NCI-H446 treated with DMSO at 0.1 percent for 48 hours (cell line): ENCODE measurements at places on chromosomes 7 and 10.
A peak's percentile ranks its signal among the peaks of the same experiment; 100 is the strongest.

- DNase-seq, result no peak
Measured at GRCh38 chr10:123428391-123428790, 237.8 kb upstream of the GPR26 start.

GRCh38 chr10:89064748-89065147 lies 74.2 kb downstream of the FAS start:
- DNase-seq, result no peak

GRCh38 chr10:69899727-69900595 lies 98.3 kb downstream of the COL13A1 start:
- no peak for DNase-seq

- no peak for DNase-seq
Measured at GRCh38 chr7:22002726-22003125, 57.0 kb upstream of the CDCA7L start.

DNA sequence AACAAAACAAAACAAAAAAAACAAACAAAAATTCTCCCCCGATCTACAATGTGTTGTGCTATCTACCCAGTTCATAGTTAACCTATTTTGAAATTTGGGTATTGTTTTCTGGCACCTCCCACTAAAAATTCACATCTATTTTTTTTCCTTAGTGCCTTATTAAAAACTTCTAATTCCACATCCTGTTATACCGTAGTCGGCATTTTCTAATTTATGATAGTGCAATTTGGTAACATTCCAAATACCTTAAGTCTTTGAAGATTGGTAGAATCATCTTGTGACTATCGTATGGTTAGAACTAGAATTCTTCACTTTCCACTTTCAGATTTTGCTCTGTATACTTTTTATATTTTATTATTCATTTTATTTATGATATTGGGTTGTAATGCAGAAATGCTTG lies 4.5 kb upstream of the NRG3 start:
- DNase-seq, result no peak

- DNase-seq, result no peak
Measured at GRCh38 chr7:138029941-138030340, 28.1 kb upstream of the CREB3L2 start.

DNA sequence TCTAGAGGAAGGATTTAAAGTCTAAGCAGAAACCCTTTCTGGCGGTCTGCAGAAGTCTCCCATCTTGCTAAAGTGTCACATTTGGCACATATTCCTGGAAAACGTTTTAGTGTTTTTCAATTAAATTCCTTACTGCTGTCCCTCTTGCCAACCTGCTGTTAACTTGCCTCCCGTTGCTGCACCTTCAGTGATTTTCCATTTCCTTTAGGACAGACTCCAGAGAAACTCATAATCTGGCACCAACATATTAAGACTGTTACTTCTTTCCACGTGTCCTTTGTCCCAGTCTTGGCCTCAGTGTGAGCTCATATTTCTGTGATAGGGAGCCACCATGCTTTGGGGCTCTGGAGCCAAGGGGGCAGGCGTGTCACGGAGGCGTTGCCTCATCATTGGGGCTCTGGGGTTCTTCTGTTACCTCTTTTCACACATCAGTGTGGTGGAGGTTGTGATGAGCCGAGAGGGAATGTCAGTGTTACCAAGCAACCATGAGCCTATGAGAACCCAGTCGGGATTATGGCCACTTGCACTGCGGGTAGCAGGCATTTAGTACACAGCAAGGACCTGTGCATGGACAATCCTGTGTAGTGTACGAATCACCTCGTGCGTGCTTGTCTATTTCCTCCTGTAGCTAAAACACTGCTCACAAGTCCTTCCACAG lies 26.0 kb upstream of the ZNF32 start:
- no peak for DNase-seq

GRCh38 chr10:71757399-71757922 lies 15.9 kb downstream of the VSIR start:
- no peak for DNase-seq

GRCh38 chr10:113386005-113386404 lies 166.8 kb upstream of the HABP2 start:
- DNase-seq, result no peak

- no peak for DNase-seq
Measured at GRCh38 chr10:128275388-128276177, 149.4 kb upstream of the MKI67 start.

DNA sequence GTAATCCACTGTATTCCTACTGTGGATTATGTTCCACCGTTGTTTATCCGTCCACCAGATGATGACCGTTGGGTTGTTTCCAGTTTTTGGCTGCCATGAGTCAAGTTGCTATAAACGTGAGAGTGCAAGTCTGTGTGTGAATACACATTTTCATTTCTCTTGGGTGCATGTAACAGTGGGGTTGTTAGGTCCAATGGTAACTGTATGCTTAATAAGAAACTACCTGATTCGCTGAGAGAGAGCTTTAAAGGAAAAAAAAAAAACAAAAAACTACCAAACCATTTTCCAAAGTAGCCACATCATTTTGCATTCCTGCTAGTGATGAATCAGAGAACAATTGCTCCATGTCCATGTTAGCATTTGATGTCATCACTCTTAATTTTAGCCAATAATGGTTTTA lies 15.9 kb downstream of the UBN2 start:
- DNase-seq, result no peak

GRCh38 chr10:70145166-70145665 lies 1.3 kb downstream of the TYSND1 start:
- DNase-seq, result no peak

DNA sequence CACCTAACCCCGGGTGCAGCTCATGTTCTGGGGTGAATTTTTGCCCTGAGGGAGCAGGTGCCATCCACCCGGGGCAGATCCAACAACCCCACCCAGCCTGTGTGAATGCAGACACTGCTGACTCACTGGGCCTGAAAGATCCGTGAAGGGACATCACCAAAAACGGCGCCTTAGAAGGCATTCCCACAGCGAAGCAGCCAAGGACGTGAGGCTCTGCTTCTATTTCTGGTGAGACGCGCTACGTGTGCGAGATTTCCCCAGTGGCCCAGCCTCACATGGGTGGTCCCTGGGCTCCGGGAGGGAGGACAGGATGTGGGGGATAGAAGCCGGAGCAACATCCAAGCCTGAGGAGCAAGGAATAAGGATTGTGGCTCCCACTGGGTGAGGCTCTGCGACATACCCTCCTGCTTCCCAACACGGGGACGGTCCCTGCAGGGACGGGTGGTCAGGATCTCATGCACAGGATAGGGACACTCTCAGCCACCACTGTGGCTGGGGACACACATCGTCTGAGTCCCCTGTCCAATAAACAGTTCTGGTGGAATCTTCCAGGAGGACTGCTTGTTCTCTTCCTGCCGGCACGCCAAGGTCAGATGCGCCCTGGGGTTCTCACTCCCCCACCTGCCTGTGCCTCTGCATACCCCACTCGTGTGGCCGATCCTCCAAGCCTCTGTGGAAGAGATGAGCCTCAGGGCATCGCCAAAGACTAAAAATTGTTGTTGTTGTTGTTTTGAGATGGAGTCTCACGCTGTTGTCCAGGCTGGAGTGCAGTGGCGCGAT lies 70.2 kb downstream of the ZRANB1 start:
- DNase-seq, result no peak

GRCh38 chr10:5679606-5680005 lies 5.0 kb upstream of the TASOR2 start:
- DNase-seq, result no peak

GRCh38 chr10:90175161-90175681 lies 473.8 kb downstream of the KIF20B start:
- peak; percentile 98 for DNase-seq

- DNase-seq, result no peak
Measured at GRCh38 chr10:114967071-114967470, 29.1 kb downstream of the TRUB1 start.

- DNase-seq, result no peak
Measured at GRCh38 chr7:81852701-81853100, 82.9 kb upstream of the HGF start.

DNA sequence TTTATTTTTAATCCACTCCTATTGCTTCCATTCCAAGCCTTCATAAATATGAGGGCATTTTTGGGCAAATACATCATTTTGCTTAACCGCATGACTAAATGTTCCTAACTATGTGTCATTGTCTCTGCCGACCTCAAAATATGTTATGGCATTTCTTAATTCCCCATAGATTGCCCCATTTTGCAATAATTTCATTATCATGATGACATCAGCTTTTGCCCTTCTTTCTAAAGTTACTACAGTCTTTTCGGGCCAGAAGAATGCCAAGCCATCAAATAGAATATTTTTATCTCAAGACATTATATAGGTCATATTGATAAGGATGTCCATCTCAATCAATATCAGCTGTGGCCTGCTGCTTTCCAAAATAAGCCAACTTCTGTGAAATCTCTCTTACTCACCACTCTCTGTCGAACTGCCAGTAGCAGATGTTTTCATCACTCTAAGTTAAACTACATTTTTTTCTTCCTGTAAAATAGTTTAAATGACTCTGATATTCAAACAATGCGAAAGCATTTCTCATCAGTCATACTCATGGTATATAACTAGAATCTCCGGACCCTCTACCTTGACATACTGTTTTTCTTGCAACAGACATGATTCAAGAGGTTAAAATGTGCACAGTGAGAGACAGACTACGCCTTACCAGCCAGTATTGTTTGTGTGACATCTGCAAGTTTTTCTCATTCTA lies 1254.6 kb upstream of the CELF2 start:
- no peak for DNase-seq

GRCh38 chr7:73623798-73624668 lies at the start of gene MLXIPL:
Gene MLXIPL (minus strand): TSS chr7:73624522. CDS start chr7:73624492, 30 bp downstream.
- no peak for DNase-seq

GRCh38 chr7:103031781-103032180 lies 42.8 kb downstream of the FBXL13 start:
- DNase-seq, result no peak

GRCh38 chr7:139708541-139708940 lies 69.3 kb downstream of the HIPK2 start:
- no peak for DNase-seq

DNA sequence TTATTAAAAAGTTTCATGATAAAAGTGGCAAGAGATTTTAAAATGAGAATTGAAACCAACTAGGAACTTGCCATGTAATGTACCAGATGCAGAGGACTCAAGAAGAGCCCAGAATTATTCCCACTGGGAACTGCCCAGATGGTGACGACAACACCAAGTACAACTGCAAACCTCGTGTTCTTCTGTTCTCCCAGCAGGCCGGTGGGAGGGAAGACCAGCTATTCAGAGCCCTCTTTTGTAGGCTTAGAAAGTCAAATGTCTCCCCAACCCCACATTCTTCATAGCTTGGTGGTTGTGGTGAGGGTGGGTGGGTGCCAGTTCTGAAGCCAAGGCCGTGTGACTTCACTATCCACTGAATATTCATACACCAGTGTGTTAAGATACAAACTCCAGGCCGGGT lies 54.3 kb upstream of the ITGB1 start:
- no peak for DNase-seq

DNA sequence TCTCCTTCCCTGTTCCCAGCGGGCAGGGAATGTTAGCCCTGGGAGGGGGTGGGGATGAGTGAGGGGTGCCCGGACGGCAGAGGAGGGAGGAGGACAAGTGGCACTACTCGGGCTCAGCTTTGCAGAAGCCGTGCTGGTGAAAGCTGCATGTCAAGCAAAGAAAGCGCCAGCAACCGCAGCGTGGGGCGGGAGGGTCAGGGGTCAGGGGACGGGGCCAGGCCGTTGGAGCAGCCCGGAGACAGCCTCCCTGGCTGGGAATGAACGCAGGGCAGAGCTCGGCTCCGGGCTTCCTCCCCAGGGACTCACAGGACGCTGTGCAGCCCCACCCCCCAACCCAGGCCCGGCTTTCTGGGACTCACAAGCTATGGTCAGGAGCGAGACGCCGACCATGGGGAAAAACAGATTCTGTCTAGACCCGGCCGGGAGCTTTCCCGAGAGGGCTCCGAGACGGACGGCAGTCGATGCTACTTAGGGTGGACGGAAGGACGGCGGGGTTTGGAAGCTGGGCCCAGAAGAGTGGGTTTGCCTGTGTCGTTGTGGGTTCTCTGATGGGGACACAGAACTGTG lies 113.4 kb downstream of the VIPR2 start:
- DNase-seq, result no peak

GRCh38 chr10:50508315-50509051 lies 115.3 kb downstream of the SGMS1 start:
- DNase-seq, result no peak

- no peak for DNase-seq
Measured at GRCh38 chr10:124892905-124893304, 49.0 kb upstream of the ZRANB1 start.

DNA sequence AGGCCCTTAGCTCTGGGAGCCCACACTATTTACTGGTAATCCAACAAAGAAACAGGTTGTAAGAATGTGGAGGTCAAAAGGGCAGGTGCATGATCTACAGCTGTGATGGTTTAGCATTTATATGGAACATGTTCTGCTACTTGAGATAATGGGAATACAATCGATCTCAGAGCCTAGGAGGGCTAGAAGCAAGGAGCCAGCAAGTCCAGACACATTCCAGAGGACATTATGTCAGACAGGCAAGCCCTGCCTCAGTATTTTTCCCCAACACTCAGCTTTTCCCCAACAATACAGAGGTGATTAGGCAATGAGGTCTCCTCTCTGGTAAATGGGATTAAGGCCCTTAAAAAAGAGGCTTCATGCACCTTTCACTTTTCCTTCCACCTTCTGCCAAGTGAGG lies 21.4 kb upstream of the GNAT3 start:
- no peak for DNase-seq

DNA sequence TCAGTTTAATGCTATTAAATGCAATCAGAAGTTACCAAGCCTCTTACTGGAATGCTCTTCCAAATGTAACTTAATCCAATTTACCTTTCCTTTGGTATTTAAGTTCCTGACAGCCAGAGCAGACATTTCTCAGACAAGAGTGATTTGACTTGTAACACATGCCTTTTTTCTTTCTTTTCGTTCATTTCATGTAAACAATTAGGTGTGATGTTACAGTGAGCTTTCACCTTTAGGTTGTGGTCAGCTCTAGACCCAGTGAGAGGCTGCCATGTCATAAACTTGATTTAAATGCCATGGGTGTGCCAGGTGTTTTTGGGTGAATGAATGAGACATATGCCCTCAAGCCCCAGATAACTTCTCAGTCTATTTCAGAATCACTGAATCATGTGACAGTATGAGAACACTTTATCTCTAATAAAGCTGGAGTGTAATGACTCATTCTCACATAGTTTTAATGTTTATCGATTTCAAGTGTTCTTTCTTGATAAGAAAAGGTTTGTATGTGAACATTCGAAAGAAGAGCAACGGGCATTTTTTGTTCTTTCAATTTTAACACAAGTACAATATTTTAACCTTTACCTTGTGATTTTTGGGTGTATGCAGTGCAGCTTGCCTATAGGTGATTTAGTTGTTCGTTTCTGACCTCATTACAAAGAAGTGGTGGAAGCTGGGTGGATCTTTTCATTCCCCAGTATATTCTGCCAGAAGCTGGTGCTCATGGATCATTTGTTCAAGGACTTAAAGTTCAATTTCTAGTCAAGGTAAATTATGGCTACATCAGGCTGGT lies 61.5 kb downstream of the CHN2 start:
- no peak for DNase-seq

- DNase-seq, result no peak
Measured at GRCh38 chr10:21617267-21617666, 83.2 kb downstream of the MLLT10 start.

- DNase-seq, result no peak
Measured at GRCh38 chr7:148630078-148630477, 39.5 kb downstream of the C7orf33 start.

GRCh38 chr10:30591249-30591670 lies 38.3 kb downstream of the LYZL2 start:
- no peak for DNase-seq

- DNase-seq, result no peak
Measured at GRCh38 chr7:134104166-134104565, 23.0 kb upstream of the LRGUK start.
